Adipocyte (in vitro differentiated cells): ENCODE measurements at places on chromosomes 12 and 14.
A peak's percentile ranks its signal among the peaks of the same experiment; 100 is the strongest.

DNA sequence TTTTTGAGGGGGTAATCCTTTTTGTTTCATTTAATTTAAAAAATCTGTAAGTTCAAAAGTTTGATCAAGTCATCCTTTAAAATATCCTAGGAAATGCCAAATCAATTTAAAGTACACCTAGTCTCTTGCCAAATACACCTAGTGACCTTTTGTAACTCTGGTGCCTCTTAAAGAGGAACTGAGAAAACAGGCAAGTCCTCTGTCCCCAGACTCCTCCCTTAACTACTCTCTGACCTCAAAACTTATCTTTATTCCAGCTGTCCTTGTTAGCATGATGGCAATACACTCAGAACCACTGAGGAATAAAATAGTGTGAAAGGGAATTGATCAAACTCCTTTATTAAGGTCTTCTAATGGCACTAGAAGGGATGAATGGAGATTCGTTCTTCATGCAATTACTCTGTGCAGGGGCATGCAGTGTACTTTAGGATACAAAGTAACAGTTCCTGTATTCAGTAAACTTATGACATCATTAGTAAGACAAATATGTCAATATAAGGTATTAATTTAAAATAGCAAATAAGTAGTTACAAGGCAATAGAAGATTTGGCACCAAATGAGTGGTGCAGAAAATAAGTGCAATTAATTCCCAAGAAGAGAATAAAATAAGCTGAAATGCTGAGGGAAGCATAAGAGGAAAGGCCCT lies 3.3 kb downstream of the FAR2 start:
- no peak for DNase-seq

DNA sequence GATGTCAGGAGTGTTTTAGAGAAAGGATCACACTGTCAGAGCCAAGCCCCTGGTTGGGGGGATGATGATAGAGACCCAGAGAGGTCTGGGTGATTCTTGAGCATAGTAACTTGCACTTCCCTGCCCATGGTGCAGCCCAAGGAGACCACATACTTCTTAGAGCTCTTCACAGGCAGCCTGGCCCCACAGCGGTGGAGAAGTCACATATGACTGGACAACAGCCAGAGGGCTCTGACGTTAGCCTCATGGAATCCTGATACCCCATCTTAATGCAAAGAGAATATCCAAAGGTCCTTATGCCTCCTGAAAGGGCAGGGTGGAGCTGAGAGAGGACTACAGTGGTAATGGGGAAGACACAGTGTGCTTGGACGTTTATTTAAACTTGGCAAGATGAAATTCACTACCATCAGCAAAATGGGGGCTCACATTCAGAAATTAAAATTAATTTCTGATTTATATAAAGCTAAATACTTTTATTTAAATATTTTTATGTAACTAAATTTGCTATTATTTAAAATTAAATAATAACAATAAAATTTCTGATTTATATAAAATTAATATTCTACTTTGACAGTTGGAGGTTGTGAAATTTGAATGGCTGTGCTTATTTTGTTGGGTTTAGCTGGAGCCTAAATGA lies 131.3 kb downstream of the KTN1 start:
- DNase-seq: no peak

DNA sequence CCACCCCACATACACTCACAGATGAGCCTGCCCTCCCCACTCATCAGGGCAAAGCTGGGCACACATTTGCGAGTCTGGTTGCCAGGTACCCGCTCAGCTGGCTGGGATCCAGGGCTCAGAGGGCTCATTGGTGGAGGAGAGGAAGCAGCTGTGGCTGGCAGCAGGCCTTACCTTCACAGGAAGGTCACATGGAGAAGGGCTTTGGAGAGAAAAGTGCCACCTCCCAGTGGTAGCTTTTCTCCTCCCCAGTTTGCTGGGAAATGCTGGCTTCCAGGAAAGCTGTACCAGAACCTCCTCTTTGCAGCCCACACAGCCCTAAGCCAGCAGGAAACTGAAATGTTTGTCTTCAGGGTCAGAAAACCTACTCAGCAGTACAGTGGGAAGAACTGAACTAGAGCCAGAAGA lies 55.6 kb downstream of the LGMN start:
- DNase-seq: no peak

GRCh38 chr14:92635031-92635430 lies 113.4 kb downstream of the LGMN start:
- no peak for DNase-seq

DNA sequence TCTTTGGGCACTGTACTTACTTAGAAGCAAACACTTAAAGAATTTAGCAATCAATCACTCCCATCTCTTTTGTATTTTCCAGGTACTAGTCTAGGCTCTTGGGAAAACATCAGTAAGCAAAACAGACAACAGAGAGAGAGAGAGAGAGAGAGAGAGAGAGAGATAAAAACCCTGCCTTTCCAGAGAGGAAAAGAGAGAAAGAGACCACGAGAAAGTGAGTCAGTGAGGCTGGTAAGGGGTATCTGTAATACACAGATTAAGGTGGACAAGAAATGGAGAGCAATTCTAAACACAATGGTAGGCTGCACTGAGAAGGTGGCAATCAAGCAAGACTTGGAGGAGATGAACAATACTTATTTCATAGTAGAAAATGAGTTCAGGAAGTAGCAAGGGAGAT lies 119.9 kb upstream of the OVCH1 start:
- DNase-seq: no peak

DNA sequence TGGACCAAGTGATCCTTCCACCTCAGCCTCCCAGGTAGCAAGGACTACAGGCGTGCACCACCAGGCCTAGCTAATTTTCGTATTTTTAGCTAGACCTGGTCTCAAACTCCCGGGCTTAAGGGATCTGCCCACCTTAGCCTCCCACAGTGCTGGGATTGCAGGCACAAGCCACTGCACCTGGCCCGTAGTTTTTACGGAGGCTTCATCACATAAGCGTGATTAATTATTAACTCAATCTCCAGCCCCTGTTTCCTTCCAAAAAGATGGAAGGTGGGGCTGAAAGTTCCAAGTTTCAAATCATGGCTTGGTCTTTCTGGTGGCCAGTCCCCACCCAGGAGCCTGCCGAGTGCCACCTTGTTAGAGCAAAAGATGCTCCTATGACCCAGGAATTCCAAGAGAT lies 22.5 kb upstream of the HIF1A start:
- no peak for DNase-seq

DNA sequence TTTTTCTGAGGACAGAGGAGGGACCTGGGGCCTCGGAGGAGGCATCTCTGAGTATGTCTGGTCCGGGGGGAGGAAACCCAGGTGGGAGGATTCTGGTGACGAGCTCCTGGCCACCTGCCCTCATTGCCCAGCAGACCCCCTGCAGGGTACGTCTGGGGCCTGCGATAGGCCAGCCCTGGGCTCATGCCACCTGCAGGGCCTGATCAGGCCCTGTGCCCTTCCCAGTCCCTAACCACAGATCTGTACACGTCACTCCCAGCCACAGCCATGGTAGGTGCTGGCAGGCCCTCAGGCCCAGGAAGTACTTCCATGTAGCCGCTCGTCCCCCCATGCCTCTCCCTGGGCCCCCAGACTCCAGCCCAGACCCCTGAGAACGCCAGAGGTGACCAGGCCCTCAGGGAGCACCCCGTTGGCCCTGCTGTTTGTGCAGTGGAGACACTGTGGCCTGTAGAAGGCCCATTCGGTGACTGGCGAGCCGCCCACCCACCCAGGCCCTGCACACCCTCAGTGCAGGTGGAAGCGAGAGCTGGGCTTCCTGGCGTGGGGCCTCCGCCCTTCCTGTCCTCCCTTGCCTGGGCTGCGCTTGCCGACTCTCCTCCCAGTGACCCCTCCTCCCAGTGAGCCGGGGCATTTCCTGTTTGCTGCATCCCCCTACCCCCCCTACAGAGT lies 5.7 kb downstream of the INF2 start:
- no peak for DNase-seq

DNA sequence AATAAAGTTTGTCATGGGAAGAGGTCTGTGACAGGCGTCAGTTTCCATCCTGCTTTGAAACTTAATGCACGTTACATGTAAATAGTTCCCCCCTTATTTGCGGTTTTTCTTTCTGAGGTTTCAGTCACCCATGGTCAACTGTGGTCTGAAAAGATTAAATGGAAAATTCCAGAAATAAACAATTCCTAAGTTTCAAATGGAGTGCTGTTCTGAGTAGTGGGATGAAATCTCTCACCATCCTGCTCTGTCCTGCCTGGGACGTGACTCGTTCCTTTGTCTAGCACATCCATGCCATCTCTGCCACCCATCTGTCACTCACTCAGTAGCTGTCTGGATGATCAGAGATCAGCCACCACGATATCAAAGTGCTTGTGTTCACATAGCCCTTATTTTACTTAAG lies 51.3 kb upstream of the DICER1 start:
- peak; percentile 14 for DNase-seq

DNA sequence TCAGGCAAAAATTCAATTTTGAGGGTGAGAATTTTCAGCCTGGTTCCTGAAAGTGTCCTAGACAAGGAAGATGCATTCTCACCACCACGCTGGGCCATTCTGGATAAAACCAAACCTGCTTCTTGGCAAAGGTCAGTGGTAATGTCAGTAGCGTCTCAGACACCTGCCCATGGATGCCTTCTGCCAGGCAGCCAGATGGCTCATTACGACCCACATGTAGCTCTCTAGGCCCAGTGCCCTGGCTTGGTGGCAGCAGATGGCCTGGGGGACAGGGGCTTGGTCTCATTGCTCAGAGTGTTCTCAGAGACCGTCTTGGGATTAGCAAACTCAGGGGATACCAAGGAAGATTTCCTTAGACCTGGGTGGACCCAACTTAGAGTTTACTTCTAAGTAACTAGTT lies 105.1 kb downstream of the ARF6 start:
- DNase-seq: no peak

DNA sequence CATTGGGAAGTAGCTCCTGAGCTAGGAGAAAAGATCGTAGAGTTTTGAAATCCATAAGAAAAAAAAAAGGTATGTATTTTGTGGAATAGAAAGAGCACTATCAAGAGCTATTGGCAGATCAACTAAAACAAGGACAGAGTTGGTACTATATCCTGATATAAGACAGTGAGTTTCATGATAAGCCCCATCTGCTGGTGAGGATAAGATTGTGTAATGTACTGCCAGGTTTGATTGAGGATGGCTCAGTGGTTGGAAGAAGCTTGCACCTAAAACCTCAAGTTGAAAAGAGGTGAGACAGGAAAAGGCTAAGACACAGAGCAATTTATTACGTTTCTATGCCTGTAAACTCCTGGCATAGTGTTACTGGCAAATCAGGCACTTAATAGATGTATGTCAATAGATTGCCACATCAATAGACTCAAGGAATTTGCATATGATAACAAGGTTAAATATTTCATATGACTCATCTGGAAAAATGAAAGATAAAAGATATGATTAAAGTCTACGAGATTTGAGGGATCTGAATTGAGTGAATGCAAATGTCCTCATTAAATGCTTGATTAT lies 525.6 kb downstream of the FLRT2 start:
- peak; percentile 4 for DNase-seq

- no peak for DNase-seq
Measured at GRCh38 chr12:15672671-15673270, 116.4 kb downstream of the EPS8 start.

- peak; percentile 70 for DNase-seq
Measured at GRCh38 chr14:35821564-35822411, 4.3 kb upstream of the BRMS1L start.

DNA sequence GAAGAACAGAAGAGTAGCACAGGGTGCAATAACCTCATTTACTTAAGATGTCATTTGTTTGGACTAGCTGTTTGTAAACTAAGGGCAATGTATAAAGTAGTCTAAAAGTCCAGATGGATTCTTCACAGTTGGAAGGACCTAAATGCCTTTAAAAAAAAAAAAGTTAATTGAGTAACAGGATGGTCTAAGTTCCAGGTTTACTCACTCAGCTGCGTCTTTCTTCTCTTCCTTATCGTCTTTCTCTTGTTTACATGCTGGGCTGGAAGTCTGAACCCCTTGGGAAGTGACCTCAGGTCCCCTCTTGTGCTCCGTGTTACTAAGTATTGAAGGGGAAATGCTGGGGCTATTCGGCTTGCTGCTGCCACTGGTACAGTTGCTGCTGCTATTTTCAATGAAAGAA lies 82.5 kb downstream of the SH2B3 start:
- DNase-seq: no peak

GRCh38 chr12:1878695-1879094 lies 39.8 kb downstream of the CACNA2D4 start:
- no peak for DNase-seq

- no peak for DNase-seq
Measured at GRCh38 chr14:57479197-57479596, 14.5 kb downstream of the CCDC198 start.

DNA sequence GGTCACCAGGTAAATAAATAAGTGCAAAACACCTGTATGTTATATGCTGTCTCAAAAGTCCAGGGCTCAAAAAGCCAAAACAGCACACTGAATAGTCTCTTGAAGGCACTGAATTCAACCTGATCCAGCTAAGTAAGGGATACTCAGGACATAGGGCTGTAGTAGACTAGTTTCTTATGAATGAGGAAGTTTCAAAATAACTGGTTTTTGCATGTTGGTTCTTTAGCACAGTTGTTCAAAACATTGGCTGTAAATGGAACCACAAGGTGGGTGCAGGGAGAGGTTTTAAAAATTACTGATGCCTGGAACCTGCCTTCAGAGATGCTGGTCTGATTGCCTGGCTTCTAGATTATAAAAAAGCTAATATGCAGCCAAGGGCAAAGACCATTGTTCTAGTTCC lies 34.1 kb downstream of the NDUFA12 start:
- DNase-seq: no peak

- DNase-seq: no peak
Measured at GRCh38 chr12:64147011-64147631, 75.0 kb downstream of the KICS2 start.

DNA sequence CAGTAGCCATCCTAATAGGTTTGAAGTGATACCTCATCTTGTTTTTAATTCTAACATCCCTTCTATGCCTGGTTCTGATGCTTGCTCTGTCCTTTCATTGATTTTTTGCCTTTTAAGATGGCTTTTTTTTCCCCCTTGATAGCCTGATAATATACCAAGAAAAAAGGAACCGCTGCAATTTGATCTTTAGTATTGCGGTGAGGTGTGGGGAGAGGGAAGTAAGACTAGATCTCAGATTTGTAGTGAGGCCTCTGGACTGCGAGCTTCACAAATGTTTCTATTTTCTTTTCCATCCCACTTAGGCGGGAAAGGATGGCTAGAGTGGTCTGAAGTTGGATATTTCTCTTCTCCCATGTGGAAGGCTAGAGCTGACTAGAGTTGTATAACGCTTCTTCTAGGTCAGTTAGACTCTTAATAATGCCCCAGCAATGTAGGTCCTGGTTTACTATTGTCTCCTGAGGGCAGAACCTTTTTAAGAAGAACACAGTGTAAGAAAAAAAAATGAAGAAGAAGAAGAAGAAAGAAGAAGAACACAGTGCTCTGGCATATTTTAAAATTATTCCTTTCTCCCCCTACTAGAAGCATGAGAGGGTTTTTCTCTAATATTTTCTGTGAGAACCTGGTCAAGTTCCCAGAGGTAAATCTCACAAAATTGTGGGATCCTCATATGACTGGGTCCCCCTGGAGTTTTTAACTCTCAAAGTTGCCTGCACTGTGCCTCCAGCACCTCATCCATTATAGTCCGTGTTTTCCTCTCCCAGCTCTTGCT lies 11.9 kb upstream of the KLRB1 start:
- DNase-seq: no peak

DNA sequence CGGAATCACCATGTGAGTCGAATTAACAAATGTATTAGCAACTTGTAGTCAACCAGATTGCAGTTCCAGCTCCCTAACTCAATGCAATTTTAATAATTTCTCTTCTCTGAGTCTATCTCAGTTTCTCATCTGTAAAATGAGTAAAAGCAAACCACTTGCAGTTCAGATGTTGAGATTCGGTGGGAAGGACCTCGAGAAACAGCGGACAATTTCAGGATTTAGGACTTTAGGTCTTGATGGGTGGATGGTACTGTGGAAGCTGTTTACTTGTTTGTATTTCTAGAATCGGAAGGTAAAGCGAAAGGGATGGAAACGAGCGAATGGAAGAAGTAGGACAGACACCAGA lies 510 bp upstream of the TTC8 start:
- no peak for DNase-seq
